ENCODE measurements at places on chromosomes 12 and 14.

DNA sequence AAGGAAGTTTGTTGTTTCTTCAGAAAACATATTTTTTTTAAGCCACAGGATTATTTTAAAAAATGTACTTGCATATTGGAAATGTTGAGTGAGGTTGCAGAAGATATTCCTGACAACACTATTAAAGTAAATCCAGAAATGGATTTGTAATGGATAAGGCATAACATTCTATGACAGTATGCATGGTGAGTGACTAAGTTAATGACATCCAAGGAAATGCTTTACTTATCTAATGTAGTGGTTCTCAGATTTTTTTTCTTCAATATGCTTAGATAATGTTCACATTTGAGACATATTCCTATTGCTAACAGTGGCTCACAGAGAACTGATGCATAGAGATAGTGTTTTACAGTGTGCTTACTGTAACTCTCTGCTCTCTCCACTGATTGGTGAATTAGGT, 49.4 kb downstream of the ZDHHC17 start:
- DNase-seq = no peak

DNA sequence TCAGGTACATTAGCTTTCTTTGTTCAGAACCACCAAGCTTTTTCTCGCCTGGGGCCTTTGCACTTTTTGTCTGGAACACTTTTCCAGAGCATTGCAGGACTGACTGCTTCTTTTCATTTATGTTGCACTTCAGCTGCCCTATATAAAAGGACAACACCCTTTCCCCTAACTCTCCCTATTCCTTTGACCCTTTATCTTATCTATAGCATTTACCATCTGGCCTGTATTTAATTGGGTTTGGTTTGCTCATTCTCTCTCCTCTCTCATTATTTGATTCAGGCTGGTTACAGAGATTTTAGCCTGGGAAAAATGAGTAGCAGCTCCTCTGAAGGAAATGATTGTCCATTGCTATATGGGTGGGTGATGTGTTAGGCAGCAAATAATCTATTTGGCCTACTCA, 165.4 kb downstream of the KICS2 start:
- no peak for DNase-seq

- no peak for DNase-seq
These were observed 130.2 kb upstream of the ATP2B1 start for GRCh38 chr12:89838833-89839232.

GRCh38 chr12:116242740-116243139, 34.8 kb downstream of the MED13L start:
- no peak for DNase-seq

- no peak for DNase-seq
These were observed 169.6 kb upstream of the RASSF8 start for GRCh38 chr12:25788707-25789442.

Measured in activated naive CD4-positive, alpha-beta T cell (primary cell).